A549 (cell line): ENCODE measurements at places on chromosomes 5 and 9.
A peak's percentile ranks its signal among the peaks of the same experiment; 100 is the strongest.

DNA sequence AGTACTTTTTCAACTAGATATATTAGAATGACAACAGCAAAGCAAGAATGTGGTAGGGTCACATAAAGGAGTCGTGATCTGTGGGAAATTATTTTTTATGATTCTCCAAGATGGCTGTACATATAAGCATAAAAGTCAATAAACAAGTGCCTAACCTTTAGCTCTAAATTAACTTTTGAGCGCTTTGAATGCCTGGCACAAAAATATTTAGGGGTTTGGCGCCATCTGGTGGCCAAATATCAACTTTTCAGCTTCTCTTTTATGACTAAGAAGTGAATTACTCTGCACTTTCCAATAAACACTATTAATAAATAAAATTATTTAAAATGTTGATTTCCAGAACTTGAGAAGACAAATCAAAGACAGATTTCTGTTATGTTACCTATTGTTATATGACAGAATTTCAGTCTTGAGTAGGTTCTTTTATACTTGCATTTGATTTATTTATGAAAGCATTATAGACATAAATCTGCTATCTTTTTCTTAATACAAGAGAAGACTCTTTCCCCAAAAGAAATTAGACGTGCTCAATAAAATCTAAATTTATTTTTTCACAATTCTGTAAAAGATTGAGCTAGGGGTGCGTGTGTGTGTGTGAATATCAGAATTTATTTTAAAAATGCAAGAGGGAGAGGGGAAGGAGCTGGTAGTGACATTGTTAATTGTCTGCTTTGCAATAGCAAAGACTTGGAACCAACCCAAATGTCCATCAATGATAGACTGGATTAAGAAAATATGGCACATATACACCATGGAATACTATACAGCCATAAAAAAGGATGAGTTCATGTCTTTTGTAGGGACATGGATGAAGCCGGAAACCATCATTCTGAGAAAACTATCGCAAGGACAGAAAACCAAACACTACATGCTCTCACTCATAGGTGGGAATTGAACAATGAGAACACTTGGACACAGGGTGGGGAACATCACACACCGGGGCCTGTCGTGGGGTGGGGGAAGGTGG is 36.7 kb upstream of the ARRDC3 start:
- peak; percentile 76 for DNase-seq

DNA sequence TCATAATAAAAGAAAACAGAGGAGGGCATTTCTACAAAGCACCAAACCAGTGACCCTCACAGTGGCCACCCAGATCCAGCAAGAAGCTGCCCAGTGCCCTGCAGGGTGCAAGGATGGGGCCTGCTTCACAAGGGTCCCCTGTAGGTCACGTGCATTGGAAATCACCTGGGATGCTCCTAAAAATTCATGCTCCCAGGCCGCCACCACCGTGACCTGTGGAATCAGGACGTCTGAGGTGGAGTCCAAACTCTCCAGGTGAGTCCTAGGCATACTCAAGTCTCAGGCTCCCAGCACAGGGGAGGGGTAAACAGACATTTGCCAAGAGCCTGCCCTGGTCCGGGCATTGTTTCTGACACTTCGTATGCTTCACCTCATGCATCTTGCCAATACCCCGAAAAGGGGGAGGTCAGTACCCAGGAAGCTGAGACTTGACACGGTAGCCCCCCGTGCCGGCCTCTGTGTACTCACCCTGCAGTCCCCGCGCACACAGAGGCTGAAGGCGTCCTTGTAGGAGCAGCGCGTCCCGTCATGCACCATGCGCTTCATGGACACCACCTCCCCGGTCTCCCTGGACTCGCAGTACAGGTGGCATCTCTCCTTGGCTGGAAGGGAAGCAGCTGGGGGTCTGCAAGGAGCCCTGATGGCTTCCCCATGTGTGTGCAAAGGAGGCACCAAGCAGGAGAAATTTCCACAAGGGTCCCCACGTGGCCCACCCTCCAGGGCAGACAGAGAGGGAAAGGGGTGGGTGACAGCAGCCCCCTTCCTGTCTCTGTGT is 75.5 kb downstream of the ZNF354C start:
- DNase-seq: no peak

DNA sequence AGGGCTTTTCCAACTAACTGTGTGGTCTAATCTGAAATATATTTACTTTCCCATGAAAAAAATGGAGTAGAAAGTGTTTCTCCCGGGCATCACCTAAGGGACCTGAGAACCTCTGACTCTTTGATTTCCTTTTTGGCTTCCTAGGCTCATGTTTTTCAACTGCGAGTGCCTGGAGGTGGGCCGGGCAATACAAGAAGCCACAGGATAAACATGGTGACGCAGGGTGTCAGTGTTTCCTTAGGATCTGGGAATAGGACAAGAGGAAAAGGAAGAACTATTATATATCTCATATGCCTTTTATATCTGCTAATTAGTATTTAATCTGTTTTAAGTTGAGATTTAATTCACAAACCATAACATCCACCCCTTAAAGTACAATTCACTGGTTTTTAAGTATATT is 11.4 kb upstream of the LECT2 start:
- DNase-seq: no peak

GRCh38 chr5:116539222-116539621 is 35.4 kb downstream of the SEMA6A start:
- no peak for DNase-seq

DNA sequence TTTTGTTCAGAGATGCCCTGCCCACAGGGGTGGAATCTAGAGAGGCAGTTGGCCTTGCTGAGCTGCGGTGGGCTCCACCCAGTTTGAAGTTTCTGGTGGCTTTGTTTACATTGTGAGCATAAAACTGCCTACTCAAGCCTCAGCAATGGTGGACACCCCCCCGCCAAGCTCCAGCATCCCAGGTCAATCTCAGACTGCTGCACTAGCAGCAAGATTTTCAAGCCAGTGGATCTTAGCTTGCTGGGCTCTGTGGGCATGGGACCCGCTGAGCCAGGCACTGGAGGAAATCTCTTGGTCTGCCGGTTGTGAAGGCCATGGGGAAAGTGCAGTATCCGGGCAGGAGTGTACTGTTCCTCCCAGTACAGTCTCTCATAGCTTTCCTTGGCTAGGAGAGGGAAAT is 55.5 kb downstream of the MINAR2 start:
- DNase-seq: no peak

DNA sequence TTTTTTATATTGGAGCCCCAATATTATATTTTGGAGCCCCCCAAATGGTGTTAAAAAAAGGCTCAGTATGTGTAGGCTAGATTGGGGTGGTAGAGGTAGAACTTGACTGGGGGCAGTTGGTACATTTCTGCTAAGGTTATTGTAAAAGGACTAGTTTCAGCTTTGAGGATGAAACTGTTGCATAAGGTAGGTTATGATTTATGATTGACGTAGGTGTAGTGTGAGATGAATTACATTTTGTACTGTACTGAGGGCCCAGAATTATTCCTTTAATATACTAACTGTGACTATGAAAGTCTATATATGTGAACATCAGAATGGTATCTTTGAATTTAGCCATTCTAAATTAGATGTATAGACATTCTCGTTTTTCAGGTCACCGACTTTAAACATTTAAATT is 3.6 kb downstream of the RIC1 start:
- DNase-seq: no peak

DNA sequence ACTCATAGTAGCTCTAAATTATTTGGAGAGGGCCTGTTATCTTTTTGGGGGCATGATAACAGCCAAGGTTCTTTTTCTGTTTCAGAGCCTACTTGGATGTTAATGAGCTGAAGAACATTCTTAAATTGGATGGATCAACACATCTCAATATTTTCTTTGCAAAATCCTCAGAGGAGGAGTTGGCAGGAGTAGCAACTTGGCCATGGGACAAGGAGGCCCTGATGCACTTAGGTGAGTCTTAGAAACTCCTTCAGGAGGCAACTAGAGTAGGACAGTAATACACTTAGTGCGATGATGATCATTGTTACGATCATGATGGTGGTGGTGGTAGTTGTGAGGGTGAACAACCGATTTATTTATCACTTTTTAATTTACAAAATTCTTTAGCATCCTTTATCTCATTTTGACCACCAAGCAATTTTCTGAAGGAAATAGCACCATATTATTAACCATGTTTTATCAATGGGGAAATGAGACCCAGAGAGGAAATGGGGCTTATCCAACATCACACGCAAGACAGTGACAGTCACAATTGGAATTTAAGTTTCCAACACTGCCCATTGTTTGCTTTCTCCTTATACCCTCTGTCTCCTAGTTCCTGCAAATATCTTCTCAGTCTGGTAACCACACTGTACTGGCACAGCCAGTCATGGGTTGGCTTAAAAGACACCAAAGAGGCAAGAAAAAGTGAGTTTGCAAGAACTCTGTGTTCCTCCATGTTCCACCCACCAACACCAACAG is 54.0 kb downstream of the PAPPA start:
- no peak for DNase-seq

DNA sequence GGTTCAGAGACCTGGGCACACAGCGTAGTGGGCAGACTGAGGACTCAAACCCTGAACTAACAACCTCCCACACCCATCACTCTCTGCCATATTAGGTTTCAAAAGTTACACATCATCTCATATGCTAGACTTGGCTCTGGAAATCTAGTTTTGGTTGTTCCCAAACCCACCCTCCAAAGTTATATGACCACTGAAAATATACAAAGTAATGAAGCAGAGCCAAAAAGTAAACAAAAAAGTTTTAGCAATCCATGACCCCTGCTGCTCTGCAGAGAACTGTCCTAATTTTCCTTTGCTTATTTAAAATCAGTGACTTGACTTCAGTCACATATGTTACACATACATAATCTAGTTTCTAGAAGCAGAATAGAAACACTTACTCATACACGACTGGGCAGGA is 155.6 kb upstream of the TAS2R1 start:
- DNase-seq: no peak

DNA sequence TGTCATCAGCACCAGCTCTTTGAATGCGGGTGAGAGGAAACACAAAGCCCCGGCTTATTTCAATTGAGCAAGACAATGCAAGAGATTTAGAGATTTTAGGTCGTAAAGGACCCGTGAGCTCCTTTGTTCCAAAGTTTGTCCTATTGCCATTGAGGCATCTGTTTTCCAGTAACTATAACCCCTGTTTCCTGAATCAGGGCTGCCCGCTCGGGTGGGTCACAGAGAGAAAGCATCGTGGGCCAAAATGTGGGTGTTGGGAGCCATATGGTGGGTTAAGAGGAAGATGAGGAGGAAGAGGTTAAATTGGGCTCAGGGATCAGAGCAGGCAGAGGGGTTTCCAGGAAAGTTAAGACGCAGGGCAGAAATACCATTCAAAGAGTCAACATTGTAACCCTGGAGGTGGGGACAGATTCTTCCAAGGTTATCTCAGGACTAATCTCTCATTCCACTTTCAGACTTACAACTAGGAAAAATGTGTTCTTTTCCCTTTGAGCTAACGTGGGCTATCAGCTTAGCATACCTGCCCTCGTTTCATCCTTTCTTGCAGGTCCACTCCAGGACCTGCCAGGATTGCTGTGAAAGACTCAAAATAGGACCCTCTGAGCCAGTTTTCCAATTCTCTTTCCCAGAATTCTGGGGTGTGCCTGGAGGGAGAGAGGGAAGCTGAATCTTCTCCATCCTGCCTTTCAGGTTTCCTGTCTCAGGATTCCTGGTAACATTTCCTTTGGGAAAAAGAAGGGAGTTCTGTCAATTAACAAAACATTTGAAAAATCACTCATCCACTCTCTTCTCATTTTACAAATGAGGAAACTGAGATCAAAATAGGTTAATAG is 95.5 kb upstream of the TAF11L2 start:
- DNase-seq: no peak

GRCh38 chr5:3741374-3741770 is 145.7 kb downstream of the IRX1 start:
- DNase-seq: peak; percentile 5

GRCh38 chr5:126519637-126520592 is 75.1 kb downstream of the ALDH7A1 start:
- no peak for DNase-seq

GRCh38 chr9:115210699-115211098 is 92.7 kb upstream of the TNC start:
- no peak for DNase-seq

DNA sequence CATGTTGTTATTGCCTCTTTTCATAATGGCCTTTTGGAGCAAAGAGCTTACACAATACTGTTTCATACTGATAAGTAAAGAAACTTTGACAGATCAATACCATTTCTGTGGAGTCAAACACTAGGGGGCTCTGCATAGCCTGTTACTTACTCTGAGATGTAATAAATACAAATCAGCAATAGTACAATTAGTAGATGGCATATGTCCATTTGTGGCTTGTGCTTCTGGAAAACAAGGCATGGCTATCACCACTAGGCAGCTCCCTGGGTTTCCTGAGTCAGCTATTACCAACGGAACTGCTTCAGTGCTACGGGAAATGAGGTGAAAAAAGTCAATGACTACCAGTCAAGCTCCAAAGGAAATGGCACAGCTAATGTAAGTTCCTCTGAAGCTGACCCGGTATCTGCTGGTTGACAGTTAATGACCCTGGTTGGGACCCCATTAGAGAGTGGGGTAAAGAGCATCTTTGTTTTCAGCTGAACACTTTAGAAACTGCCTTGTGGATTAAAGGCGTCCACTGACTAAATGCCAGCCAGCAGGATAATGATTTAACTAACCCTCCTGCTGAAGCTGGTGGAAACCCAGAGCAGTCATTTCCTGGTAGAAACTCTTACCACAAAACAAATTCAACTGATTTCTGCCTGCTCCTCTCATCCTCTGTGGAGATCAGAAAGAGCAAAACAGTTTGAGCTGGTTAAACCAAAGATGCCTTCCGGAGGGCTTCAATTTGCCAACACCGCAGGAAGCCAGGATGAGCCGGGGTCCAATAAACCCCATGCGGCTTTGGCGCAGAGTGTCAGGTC is 69.0 kb upstream of the FAM169A start:
- DNase-seq: no peak

- DNase-seq: no peak
Measured at GRCh38 chr9:33498387-33498786, 24.7 kb upstream of the NOL6 start.
